Lung (tissue), 17 donors: ENCODE measurements at places on chromosomes 12 and 14. TPM values are rescaled to one million over a fixed set of nuclear protein-coding genes. Genes with fewer than 3 reads are reported as not detected.

Gene ACVRL1
- 186 TPM for total RNA-seq

Gene FAM90A1
- 0.14 TPM for total RNA-seq

Gene HCFC2
- total RNA-seq = 30.5 TPM

Gene POTEM
- not detected for total RNA-seq

Gene ANO4
- 1.6 TPM for total RNA-seq
